ENCODE measurements at places on chromosomes 13 and 19. TPM values are rescaled to one million over a fixed set of nuclear protein-coding genes. Genes with fewer than 3 reads are reported as not detected.

DNA sequence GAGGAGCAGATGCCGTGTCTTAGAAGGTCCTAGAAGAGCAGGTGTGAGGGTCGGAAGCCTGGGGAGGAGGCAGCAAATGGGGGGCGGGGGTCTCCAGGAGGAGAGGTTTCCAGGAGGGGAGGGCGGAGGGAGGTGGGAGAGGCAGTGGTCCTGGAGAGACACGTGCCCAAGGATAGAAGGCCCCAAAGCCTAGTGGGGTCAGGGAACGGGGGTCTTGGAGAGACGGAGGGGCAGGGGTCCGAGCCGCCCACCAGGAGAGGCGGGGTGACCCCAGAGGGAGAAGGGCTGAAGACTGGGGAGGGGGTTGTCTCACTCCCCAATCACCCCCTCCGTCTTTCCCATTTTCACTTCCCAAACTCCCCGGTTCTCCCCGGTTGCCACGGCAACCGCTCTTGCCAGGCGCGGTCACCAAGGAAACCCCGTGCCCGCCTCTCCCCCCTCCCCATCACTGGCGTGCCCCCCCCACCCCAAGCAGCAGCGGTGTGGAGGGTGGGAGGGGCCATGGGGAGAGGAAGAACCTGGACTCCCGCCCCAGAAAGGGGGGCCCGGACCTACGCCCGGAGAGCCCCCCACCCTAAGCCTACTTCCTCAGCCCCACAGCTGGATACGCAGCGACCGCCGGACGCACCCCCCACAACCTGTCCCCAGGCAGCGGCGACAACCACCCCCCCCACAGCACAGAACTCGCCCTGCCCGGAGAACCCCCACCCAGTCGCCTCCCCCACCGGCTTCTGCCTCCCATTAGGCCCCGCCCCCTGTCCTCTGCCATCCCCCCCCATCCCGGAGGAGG lies 988 bp downstream of the LRRC4B start:
- peak overlapping the region; percentile 41 for H3K4me3 ChIP-seq
- peaks cover 86% of the 10 kb centered on the region for H3K27me3 ChIP-seq
- H3K27ac ChIP-seq = no peak overlapping the region
- no peaks in the 10 kb centered on the region for H3K36me3 ChIP-seq
- DNase-seq = no peak
- peaks cover 11% of the 10 kb centered on the region for H3K4me1 ChIP-seq

GRCh38 chr13:100520936-100521850 lies 67.4 kb downstream of the GGACT start:
- DNase-seq = no peak
- no peak overlapping the region for H3K27ac ChIP-seq
- no peaks in the 10 kb centered on the region for H3K27me3 ChIP-seq

- no peak for DNase-seq
- peaks cover 3% of the 10 kb centered on the region for H3K4me1 ChIP-seq
- no peak overlapping the region for H3K4me3 ChIP-seq
- H3K27ac ChIP-seq = no peak overlapping the region
Observed at GRCh38 chr19:18733196-18733647, 49.7 kb downstream of the CRTC1 start.

- DNase-seq = no peak
- peaks cover 7% of the 10 kb centered on the region for H3K27me3 ChIP-seq
- H3K4me3 ChIP-seq = no peak overlapping the region
- H3K36me3 ChIP-seq = no peaks in the 10 kb centered on the region
- peaks cover 12% of the 10 kb centered on the region for H3K4me1 ChIP-seq
Observed at GRCh38 chr19:3712663-3713611, 4.8 kb downstream of the TJP3 start.

DNA sequence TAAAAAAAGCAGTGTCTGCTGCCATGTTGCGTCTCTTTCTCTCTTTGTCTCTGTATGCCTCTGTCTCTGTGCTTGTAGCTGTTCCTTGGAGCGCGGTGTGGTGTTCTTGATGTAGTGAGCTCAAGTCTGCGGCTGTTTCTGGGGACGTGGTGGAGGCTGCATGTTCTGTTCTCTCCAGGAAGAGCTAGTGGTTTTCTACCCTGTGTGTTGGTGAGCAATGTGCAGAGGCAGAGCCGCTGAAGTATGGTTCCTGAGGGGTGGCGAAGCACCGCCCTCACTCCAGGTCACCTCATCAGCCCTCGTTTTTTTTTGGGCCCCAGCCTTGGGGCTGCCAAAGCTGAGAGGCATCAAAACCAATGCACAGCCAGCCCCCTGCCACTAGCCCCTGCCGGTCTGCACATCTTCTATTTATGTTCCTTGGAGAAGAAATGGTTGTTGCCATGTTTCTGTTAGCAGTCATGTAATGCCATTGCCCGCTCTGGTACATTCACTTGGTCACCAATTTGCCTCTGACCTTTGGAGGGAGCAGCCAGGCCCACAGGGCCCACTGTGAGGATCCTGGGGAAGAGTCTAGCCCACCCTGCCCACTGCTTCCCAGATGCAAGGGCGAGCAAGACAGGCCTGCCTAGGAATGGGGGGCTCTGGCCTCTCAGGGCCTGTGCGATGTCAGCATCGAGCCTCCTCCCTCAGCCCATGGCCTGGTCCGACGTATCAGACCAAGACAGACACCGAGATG lies 7.2 kb downstream of the HNRNPL start:
- H3K4me3 ChIP-seq = no peak overlapping the region
- no peak overlapping the region for H3K27ac ChIP-seq
- DNase-seq = no peak
- peaks cover 69% of the 10 kb centered on the region for H3K4me1 ChIP-seq

- no peak overlapping the region for H3K4me3 ChIP-seq
- DNase-seq = no peak
- no peaks in the 10 kb centered on the region for H3K27me3 ChIP-seq
- H3K4me1 ChIP-seq = no peaks in the 10 kb centered on the region
Observed at GRCh38 chr13:61712621-61713020, 297.0 kb upstream of the PCDH20 start.

GRCh38 chr13:111952032-111952431 lies 114.9 kb upstream of the SOX1 start:
- H3K27ac ChIP-seq = no peak overlapping the region
- peaks cover 18% of the 10 kb centered on the region for H3K27me3 ChIP-seq
- H3K4me3 ChIP-seq = no peak overlapping the region
- no peaks in the 10 kb centered on the region for H3K4me1 ChIP-seq
- no peak for DNase-seq

DNA sequence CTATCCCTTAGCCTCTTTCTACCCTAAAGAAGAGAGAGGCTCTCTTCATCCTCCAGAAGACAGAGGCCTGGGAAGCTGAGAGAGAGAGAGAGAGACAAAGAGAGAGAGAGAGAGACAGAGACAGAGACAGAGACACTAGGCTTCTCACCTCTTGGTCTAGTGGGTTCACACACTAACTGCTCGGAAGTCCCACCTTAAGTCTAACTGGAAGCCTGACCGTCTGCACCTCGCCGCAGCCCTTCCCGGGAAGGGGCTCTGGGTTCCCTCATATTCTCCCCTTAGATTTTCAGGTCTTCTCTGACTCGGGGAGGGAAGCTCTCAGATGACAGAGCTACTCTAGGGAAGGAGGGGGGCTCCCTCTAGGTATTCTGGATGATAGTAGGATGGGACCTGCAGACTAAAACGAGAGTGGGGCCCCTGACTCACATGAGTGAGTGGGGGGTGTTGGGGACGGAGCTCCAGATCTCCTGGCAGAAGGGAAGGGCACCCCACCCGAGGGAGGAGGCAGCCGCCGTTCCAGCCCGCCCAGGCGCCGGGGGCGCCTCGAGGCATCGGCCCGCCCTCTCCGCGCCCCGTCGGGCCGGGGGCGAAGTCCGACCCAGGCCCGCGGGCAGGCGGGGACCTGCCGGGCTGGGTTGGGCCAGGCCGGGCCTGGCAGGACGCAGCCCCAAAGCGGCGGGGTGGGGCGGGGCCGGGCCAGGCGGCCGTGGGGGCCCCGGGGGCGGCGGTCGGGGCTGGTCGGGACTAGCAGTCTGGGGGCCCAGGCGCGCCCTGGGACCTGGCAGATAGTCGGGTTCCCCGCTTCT lies 2.0 kb upstream of the JUNB start:
- H3K36me3 ChIP-seq = no peaks in the 10 kb centered on the region
- peak overlapping the region; percentile 97 for H3K27ac ChIP-seq
- H3K27me3 ChIP-seq = no peaks in the 10 kb centered on the region
- H3K4me3 ChIP-seq = peak overlapping the region; percentile 88
- peaks cover 69% of the 10 kb centered on the region for H3K4me1 ChIP-seq
- peak; percentile 79 for DNase-seq

GRCh38 chr13:71374471-71375049 lies 492.4 kb downstream of the DACH1 start:
- no peak overlapping the region for H3K27ac ChIP-seq
- no peak for DNase-seq
- no peaks in the 10 kb centered on the region for H3K36me3 ChIP-seq
- H3K4me3 ChIP-seq = no peak overlapping the region

- H3K36me3 ChIP-seq = no peaks in the 10 kb centered on the region
- DNase-seq = no peak
- H3K27ac ChIP-seq = no peak overlapping the region
- H3K27me3 ChIP-seq = no peaks in the 10 kb centered on the region
Observed at GRCh38 chr13:20921572-20921971, 19.0 kb upstream of the XPO4 start.

- H3K4me1 ChIP-seq = no peaks in the 10 kb centered on the region
- no peaks in the 10 kb centered on the region for H3K27me3 ChIP-seq
- H3K36me3 ChIP-seq = peaks cover 29% of the 10 kb centered on the region
- H3K27ac ChIP-seq = no peak overlapping the region
Observed at GRCh38 chr13:40813667-40814454, 24.4 kb downstream of the SLC25A15 start.

GRCh38 chr13:98738213-98738612 lies 14.3 kb downstream of the SLC15A1 start:
- no peaks in the 10 kb centered on the region for H3K27me3 ChIP-seq
- no peaks in the 10 kb centered on the region for H3K4me1 ChIP-seq
- no peaks in the 10 kb centered on the region for H3K36me3 ChIP-seq
- no peak for DNase-seq
- H3K27ac ChIP-seq = no peak overlapping the region
- H3K4me3 ChIP-seq = no peak overlapping the region

GRCh38 chr13:83508771-83509301 lies 373.4 kb downstream of the SLITRK1 start:
- H3K27ac ChIP-seq = no peak overlapping the region
- no peak overlapping the region for H3K4me3 ChIP-seq
- no peaks in the 10 kb centered on the region for H3K36me3 ChIP-seq
- DNase-seq = no peak
- no peaks in the 10 kb centered on the region for H3K4me1 ChIP-seq

DNA sequence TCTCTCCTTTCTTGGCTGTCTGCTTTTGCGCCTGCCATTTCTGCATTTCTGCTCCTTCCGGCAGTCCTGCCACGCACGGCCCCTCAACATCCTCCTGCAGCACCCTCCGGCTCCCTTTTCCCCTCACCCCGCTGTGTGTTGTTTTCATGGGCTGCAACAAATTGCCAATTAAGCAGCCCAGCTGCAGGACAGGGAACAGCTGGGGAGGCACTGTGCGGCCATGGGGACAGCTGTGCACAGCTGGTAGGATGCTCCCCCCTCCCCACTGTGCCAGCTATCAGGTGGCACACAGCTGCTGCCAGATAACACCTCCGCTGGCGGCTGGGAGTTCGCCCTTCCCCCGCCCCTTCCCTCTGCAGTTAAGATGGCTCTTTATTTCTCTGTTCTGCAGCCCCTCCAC lies 25.4 kb downstream of the LYL1 start:
- DNase-seq = no peak
- H3K36me3 ChIP-seq = peaks cover 68% of the 10 kb centered on the region
- no peak overlapping the region for H3K4me3 ChIP-seq

DNA sequence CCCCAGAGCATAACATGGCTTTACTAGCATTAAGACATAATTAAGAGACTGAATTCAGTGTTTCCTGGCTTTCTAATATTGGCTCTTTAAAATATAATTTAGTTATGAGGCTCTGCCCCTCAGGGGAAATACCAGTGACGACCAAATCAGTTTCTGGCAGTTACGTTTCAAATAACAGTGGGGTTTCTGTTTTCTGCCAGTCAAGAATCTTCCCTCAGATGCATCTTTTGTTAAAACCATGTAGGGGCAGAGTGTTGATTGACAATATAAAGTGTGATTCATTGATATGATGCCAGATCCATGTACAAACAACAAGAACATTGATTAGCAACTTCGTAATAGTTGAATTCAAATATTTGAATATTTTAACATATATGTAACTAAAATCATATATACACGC lies 1169.7 kb downstream of the DIAPH3 start:
- no peak for DNase-seq
- H3K4me3 ChIP-seq = no peak overlapping the region
- H3K27me3 ChIP-seq = no peaks in the 10 kb centered on the region
- H3K36me3 ChIP-seq = no peaks in the 10 kb centered on the region
- H3K27ac ChIP-seq = no peak overlapping the region

DNA sequence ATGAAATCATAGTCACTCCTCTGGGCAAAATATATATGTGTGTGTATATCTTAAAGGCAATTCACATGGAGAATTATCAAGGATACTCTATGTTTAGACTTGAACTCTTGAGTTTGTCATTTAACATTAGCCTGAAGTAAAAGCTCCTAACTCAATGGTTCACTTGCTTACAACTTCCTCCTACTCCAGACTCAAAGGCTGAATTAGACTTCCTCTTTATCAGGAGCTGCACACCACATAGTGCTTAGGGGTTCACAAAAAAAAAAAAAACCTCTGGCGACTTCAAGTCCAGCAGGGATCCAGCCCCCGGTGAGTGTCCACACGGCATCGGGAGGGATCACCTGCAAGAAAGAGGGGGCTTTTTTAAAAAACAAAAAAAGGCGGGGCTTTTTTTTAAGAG lies 68.2 kb upstream of the LSM14A start:
- H3K36me3 ChIP-seq = no peaks in the 10 kb centered on the region
- peaks cover 3% of the 10 kb centered on the region for H3K27me3 ChIP-seq
- no peaks in the 10 kb centered on the region for H3K4me1 ChIP-seq
- H3K4me3 ChIP-seq = no peak overlapping the region
- no peak for DNase-seq
- no peak overlapping the region for H3K27ac ChIP-seq

DNA sequence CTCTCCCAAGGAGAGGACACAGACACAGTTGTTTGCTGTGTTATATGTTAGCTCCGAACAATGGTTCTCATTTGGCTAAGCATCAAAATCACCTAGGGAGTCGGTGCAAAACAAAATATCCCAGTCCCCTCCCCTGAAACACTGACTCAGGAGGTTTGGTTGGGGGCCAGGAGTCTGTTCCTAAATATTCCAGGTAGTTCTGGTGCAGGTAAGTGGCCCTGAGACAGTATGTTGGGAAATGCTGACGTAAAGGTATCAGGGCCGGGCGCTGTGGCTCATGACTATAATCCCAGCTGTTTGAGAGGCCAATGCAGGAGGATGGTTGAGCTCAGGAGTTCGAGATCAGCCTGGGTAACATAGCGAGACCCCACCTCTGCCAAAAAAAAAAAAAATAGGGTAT lies 2.3 kb upstream of the MAP2K7 start:
- DNase-seq = no peak
- peak overlapping the region; percentile 90 for H3K27ac ChIP-seq
- H3K4me3 ChIP-seq = no peak overlapping the region
- peaks cover 58% of the 10 kb centered on the region for H3K4me1 ChIP-seq
- peaks cover 13% of the 10 kb centered on the region for H3K36me3 ChIP-seq

GRCh38 chr13:46327246-46327645 lies 59.8 kb downstream of the RUBCNL start:
- H3K27me3 ChIP-seq = no peaks in the 10 kb centered on the region
- H3K4me1 ChIP-seq = no peaks in the 10 kb centered on the region
- no peak overlapping the region for H3K4me3 ChIP-seq
- H3K27ac ChIP-seq = no peak overlapping the region
- H3K36me3 ChIP-seq = no peaks in the 10 kb centered on the region

GRCh38 chr13:99124794-99125316 lies 75.8 kb upstream of the UBAC2 start:
- H3K4me3 ChIP-seq = no peak overlapping the region
- no peaks in the 10 kb centered on the region for H3K36me3 ChIP-seq
- no peak for DNase-seq
- peaks cover 9% of the 10 kb centered on the region for H3K4me1 ChIP-seq

The C19orf85 gene
- total RNA-seq = not detected

The ZNF835 gene
- total RNA-seq = 0.34 TPM

The FFAR3 gene
- not detected for total RNA-seq

The LGALS14 gene
- not detected for total RNA-seq

The SERTM1 gene
- not detected for total RNA-seq

The SIGLEC11 gene
- not detected for total RNA-seq

The DIRAS1 gene
- total RNA-seq = 4.5 TPM

Data from suprapubic skin (tissue), 4 donors.